Caki2 (cell line): ENCODE measurements at places on chromosomes 3 and 15. TPM values are rescaled to one million over a fixed set of nuclear protein-coding genes. Genes with fewer than 3 reads are reported as not detected.

- DNase-seq = peak; percentile 90
These were observed 414.5 kb upstream of the MDFIC2 start for GRCh38 chr3:70726961-70727360.

GP9 gene
- total RNA-seq = not detected in 2 replicates

- DNase-seq = no peak
These were observed 26.3 kb downstream of the SYNPR start for GRCh38 chr3:63304421-63304820.

- no peak for DNase-seq
These were observed 26.8 kb downstream of the PARL start for GRCh38 chr3:183857863-183858262.

MYZAP gene
- total RNA-seq = not detected in 2 replicates

CFAP91 gene
- total RNA-seq = 0.17 and 4.5 TPM in 2 replicates

GRCh38 chr15:60265057-60265456, 132.7 kb downstream of the ANXA2 start:
- DNase-seq = no peak

FBXO22 gene
- total RNA-seq = 43.0 and 86.0 TPM in 2 replicates

SLC6A20 gene
- 0.10 and 0.26 TPM in 2 replicates for total RNA-seq

EIF2A gene
- 68.9 and 73.5 TPM in 2 replicates for total RNA-seq

- DNase-seq = no peak
These were observed 1.5 kb downstream of the RHOA start for GRCh38 chr3:49410066-49410845.

GRCh38 chr15:48761393-48762158, 49.3 kb downstream of the CEP152 start:
- DNase-seq = peak; percentile 10

- DNase-seq = no peak
These were observed 150.2 kb downstream of the GSK3B start for GRCh38 chr3:119944091-119944490.

SAMD7 gene
- total RNA-seq = not detected in 2 replicates

C3orf20 gene
- total RNA-seq = not detected in 2 replicates

A4GNT gene
- not detected in 2 replicates for total RNA-seq

DNA sequence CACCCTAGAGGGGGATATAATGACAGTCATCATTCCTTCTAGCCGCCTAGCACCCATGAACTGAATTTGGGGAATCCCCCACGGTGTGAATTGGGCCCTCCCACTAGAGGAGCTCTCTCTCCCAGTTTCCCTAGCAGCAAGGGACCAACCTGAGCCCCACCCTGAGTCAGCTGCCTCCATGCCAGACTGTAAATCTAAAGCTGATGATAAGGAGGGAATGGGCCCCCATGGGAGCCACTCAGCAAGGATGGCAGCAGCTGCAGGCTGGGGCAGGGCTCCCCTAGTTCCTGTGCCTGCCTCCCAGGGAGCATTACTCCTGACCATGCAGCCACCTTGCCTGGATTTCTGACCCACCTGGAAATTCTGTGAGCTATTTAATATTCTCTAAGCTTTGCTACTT, 57.0 kb upstream of the PXYLP1 start:
- no peak for DNase-seq

GRCh38 chr3:55607844-55608243, 120.7 kb upstream of the WNT5A start:
- no peak for DNase-seq

DNA sequence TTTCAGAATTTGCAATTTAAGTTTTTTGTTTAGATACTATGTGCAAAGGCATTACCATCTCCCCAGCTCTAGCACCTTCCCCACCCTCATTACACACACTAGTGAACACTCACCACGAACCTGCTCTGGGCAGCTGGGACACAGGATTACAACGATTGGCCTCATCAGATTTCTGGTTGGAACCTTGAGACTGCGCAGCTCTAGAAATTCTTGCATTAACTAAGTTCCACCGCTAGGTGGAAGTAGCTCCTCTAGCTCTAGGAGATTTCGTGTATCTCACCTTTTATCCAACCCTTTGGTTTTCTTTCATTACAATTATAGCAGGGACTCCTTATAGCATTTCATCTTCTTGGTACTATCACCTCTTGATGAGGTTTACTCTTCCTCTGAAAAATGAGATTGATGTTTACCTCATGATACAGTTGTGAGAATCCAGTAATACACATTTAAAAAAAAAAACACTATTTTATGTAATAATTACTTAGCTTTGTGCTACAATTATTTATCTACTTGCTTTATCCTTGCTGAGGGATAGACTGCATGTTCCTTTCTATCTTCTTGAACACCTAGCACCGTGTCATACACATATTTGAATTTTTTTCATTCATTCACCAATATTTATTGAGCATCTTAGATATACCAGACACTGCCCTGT, 28.7 kb upstream of the PLOD2 start:
- peak; percentile 55 for DNase-seq

- no peak for DNase-seq
These were observed 251.8 kb upstream of the RORA start for GRCh38 chr15:61480863-61481262.

DNA sequence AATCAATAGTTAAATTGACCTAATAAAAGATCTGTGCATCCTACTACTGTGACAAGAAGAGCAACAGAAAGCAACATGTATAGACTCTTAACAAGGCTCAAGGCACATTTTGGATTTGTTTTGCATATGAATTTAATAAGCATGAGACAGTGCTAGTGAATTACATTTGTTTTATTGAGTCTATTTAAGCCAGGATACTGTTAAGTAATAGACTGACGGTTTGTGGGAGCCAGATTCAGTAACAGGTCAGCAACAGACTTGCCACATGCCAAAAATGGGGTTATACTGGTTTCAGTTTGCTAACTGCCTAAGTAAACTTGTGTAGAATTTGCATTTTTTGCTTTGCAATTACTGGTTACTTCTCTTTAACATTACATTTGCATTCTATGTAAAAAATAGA, 54.0 kb downstream of the MBNL1 start:
- no peak for DNase-seq

FBXL22 gene
- total RNA-seq = not detected in 2 replicates

PLOD2 gene
- 119 and 120 TPM in 2 replicates for total RNA-seq

DNA sequence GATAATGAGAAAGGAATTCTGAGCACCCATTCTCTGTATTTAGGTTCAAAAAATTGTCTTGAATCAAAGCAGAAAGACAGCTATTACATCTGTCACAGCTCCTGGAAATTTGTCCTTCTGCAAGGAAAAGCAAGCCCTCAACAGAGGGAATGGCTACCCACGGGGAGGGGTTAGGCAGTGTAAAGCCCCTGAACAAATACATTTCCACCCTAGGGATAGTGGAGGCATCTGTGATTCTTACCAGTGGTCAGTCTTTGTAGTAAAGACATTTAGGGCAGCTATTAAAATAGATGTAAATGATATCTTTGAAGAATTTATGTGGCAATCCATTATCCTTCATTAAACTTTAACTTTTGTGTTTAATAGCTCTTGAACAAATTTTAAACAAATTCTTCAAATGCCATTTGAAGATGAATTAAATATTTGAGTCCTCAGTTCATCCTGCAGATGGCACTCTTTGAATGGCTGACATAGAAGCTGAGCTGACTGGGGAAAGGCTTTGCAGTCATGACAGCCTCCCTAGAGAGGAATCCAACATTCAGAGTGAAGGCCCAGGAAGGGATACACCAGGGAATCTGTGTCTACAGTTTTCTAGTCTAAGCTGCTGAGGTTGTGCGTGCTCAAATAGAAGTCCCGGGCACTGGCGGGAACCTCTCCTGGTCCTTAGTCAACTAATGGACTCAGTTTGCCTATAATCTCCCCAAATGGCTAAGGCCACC, 359.7 kb upstream of the ROPN1 start:
- DNase-seq = peak; percentile 70

TPRG1 gene
- 0.20 and 0.81 TPM in 2 replicates for total RNA-seq

COL6A5 gene
- not detected in 2 replicates for total RNA-seq

DNA sequence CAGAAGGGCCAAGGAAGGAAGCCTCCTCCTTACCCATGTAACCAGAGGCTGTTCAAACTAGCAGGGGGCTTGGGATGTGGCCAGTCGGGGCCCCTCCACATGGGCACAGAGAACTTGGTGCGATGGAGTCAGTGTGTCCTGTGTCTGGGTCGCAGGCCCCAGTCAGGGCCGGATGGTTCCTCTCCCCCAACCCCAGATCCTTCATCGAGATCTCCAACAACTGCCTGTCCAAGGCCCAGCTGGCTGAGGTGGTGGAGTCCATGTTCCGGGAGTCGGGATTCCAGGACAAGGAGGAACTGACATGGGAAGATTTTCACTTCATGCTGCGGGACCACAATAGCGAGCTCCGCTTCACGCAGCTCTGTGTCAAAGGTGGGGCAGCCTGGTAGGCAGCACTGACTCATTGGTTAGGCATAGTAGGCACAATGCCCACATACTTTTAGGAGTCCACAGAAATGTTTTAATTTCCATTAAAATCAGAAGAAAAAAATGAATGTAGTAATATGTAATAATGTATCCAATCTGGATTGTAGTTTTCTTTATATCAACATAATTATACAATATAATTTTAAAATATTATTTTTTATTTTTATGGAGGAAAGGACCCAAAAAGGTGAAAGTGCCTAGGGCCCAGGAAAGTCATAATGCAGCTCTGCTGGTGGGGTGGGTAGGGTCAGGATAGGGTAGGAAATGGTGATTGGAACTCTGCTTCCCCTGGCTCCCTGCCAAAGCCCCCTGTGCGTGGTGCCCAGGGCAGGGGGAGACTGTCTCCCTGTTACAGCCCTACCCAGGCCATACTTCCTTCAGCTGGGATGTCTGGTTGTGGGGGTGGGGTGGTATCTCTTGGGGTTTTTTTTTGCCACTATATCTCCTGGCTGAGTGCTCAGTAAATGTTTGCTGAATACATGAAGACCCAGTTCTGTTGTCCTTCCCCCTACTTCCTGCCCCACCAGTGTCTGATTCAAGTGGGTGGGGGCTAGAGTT, 18.6 kb downstream of the DUOX1 start:
- no peak for DNase-seq

CCDC54 gene
- not detected in 2 replicates for total RNA-seq

DPPA2 gene
- total RNA-seq = 0.51 TPM in 1 of 2 replicates, not detected in the other

GRCh38 chr3:124965413-124965812, 30.9 kb upstream of the MUC13 start:
- DNase-seq = no peak

DNA sequence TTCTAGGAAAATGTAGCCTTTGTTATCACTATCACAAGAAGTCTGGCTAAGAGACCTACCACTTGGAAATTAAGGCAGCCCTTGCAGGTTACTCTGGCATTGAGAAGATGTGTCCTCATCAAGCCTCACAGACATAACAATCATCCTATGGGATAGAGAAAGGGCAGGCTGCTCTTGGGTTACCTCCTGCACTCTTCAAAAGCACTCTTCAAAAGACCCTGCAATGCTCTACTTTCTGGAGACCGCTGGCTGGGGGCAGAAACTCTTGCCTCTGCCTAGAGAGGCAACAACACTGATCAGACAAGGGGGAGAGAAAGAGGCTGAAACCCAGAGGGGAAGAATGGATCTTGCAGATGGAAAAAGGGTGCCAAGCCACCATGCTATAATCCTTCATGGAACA, 127.9 kb upstream of the BNIP2 start:
- no peak for DNase-seq

DNA sequence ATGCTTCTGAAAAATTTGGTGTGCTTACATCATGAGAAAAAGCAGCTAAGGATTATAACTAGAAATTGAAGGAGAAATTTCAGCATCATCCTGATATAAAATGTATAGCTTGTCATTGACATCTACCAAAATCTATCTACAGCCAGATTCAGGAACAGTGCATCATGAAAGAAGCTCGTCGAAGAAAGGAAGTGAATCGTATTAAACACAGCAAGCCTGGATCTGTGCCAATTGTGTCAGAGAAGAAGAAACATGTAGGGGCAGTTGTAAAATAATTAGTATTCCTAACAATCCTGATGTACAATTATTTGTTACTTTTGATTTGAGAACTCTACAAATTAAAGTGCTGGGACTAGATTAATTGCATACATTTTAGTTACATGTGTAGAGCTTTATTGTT, 37.2 kb downstream of the AP4E1 start:
- no peak for DNase-seq

GRCh38 chr15:86079508-86080266, at the start of gene AGBL1:
TSS of gene AGBL1 (plus strand) at chr15:86079871.
- no peak for DNase-seq

GRCh38 chr3:4754180-4755086, 224.8 kb upstream of the BHLHE40 start:
- peak; percentile 65 for DNase-seq

KLHDC8B gene
- 14.8 and 26.2 TPM in 2 replicates for total RNA-seq

- DNase-seq = peak; percentile 45
These were observed 88.7 kb downstream of the GABRG3 start for GRCh38 chr15:27059610-27060202.

CYP11A1 gene
- total RNA-seq = not detected in 2 replicates
